Caco-2 (cell line): ENCODE measurements at places on chromosomes 3 and 15.

DNA sequence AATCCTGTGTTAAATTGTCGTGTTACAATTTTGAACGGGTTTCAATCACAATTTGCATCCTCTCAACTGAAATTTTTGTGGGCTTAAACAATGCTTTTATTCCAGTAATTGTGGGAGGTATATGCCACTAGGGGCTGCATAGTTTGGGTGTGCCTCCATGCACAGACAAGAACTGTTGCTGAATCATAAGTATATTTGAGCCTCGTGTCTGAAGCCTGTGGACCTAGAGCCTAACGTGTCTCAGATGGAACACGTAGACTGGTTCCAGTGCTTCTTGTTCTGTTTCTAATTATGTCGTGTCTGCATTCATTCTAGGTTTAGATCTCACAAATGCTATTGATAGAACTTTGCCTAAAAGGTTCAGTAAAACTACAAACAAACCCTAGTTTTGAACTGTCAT, 363.4 kb downstream of the RBMS3 start:
- no peak for DNase-seq

DNA sequence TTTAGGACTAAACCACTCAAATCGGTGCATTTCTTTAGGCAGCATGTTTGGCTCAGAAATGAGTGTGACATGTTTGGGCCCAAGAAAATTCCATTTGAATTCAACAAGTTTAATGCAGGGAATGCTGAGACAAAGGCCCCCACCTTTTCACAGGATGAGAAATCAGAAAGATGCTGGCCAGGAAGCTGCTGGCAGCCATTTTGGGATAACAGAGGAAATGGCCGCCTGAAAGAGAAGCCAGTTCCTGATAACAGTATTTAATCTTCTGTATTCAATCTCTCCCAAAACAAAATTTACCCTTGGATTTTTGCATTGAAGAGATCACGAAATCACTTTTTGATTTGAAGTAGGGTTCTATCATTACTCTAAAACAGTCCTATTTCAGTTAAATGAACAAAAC, 350.9 kb downstream of the SLC9A9 start:
- no peak for DNase-seq

- no peak for DNase-seq
Observed at GRCh38 chr3:190709351-190709773, 153.1 kb downstream of the GMNC start.

GRCh38 chr3:124881976-124882697, 5.0 kb downstream of the ITGB5 start:
- DNase-seq = no peak

GRCh38 chr3:176927280-176927679, 270.0 kb downstream of the TBL1XR1 start:
- DNase-seq = no peak

DNA sequence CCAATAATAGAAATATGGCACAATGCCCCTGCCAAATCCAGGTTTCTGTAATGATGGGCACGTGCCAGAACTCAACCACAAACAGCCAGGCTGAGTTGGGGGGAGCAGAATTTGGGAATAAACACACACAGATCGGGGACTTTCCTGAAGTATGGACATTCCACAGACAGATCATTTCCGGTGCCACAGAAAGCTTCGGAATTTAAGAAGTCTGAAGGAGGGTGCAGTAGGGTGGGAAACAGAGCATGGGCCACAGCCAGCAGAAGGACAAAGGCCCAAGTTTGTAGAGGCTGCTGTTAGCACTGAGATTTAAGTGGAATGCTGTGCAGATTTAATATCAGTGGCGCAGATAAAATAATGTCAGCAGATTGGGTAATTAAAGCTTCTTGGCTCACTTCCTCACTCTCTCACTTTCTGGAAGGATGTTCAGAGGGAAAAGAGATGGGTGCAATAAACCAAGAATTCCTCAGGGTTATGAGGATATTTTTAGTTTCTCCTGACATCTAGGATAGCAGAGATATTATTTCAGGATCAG, 67.4 kb downstream of the MYLK start:
- DNase-seq = no peak

DNA sequence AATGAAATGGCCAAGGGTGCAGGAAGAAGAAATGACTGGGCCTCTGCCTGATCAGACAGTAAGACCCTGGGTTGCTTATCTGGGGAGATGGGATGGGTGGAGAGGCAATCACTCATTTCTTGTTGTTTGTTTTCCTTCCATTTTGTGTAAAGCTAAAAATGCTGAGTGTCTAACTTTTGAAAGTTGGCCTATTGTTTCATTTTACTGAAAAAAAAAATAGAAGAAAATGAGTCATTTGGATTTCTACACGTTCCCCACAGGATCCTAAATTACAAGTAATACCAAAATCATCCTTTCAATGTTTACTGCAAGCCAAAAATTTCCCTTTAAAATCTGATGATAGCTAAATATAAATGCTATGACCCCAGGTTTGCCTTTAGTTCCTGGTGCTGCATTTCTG, 30.6 kb downstream of the PTX3 start:
- no peak for DNase-seq

GRCh38 chr3:157119369-157119951, 40.5 kb downstream of the CCNL1 start:
- DNase-seq = peak; percentile 85

GRCh38 chr15:90790561-90790960, 73.4 kb downstream of the BLM start:
- no peak for DNase-seq

GRCh38 chr3:108001457-108001856, 89.4 kb downstream of the CD47 start:
- no peak for DNase-seq

DNA sequence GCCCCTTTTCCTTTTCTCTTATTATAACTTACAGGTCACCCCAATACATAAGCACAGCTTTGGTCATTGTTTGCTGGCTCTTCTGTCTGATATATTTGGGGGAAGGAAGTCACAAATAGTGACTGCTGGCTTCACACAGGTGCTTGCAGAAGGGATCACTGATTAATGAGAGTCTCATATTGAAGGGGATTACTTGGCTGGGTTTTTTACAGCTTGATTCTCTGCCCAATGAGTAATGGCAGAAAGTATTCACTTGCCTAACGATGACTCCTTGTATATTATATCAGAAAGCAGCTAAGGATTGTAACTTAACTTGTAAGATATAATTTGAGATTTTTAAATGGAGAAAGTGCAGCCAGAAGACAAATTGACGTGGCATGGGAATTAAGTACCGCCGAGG, 119.3 kb upstream of the PFN2 start:
- no peak for DNase-seq

GRCh38 chr3:184415203-184415490, 35.3 kb downstream of the CHRD start:
- DNase-seq = no peak

DNA sequence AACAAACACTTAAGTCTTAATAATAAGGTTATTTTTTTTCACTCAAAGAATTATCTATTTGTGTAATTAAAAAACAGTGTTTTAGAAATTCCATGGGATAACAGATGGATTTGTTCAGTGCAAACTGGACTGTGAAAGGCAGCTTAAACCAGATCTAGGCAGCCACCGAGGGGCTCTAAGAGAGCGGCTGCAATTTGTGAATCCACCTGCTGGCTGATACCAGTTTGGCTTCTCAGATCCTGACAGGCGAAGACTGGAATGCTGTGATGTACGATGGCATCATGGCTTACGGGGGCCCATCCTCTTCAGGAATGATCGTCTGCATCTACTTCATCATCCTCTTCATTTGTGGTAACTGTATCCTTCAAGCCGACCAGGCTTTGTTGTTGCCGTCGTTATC, 119.6 kb downstream of the CHDH start:
- DNase-seq = no peak

DNA sequence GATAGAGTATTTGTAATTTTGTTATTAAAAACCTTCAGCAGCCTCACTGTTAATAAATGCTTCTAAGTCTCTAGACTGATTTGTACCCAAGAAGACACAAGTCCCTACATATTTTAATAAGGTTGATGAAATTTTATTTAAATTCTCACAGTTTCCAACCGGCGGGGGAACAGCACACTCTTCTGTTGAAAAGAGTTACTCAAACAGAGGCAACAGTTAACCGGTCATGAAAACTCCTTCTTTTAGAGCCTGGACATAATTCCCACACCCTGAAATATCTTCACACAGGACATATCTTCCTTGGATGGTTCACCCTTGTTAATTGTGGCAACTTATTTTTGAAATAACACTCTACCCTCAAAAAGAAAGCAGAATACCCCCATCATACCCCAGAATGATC, 278.8 kb downstream of the FOXP1 start:
- no peak for DNase-seq

- no peak for DNase-seq
Observed at GRCh38 chr3:138371070-138371965, 22.9 kb downstream of the MRAS start.

- DNase-seq = no peak
Observed at GRCh38 chr3:198079771-198080520, 119.9 kb downstream of the LMLN start.

- no peak for DNase-seq
Observed at GRCh38 chr3:51522273-51522962, 16.1 kb upstream of the RAD54L2 start.

DNA sequence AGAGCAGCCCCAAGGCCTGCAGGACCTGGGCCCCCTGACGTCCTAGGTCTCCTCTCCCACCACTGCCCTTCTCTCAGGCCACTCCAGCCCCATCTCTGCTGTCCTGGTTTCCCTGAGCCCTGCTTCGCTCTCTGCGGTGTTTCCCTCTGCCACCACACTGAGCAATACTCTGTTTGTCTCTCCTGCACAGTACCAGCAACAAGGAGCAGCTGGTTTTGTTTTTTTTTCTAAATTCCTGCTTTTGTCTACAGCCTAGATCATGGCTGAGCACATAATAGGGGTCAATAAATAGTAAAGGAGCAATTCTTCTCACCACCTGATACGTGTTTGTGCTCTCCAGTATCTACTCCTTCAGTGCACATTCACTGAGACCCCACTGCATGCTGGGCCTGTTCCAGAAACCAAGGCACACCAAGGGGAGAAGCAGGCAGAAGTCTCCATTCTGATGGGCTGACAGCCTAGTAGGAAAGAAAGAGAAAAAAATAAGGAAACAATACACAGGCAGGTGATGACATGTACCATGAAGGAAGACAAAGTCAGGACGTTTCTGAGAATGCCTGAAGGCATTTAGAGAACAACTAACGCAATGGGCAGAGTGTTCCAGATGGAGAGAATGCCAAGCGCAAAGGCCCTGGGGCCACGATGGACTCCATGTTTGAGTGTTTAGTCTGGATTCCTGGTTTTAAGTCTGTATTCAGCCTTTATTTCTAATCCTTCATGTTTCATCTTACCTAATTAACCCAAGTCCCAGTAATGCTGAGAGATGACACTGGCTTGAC, 6.0 kb upstream of the ACAD9 start:
- DNase-seq = no peak

DNA sequence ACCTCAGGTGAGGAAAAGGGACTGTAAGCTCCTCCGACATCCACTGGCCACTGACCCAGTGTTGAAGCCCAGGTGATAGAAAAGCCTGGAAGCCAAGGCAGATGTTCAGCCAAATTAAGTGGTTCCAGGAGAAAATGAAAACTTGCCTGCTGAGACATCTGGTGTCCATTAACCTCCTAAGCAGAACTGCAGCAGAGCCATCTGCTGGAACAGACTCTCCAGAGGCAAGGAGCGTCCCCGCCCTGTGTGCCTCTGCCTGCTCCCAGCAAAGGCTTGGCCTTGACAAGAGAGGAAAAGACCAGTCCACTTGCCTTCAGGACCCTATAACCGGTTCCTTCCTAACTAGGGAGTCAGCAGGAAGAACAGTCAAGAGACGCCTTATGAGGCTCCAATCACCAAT, 48.2 kb downstream of the SRGAP3 start:
- DNase-seq = no peak

DNA sequence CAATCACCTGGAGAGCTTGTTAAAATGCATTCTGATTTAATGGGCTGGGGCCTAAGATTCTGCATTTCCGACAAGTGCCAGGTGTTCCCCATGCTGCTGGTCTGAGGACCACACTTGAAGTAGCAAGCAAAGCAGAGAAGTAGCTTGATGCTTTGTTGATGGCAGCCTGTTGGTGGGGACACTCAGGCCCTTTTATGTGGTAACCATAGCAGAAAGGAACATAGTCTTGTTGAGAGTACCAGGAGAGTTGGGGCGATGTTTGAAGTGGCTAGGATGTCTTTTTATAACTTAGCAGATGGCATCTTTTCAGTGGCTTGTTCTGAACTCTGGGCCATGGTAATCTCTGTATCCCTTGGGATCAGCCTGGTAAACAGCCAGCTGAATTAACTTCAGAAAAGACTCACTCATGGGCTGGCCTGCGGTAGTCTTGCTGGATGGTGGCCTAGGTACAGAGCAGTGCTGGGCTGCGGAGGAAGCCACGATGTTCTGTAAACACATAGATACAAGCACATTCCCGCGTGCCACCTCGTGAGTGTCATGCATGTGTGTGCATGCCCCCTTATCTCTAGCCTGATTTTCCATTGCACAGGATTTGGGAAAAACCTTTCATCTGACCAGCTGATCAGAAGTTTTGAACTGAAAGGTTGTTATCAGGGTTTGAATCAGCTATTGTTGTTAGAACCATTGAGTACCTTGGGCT, 292.4 kb upstream of the LRRFIP2 start:
- peak; percentile 33 for DNase-seq

DNA sequence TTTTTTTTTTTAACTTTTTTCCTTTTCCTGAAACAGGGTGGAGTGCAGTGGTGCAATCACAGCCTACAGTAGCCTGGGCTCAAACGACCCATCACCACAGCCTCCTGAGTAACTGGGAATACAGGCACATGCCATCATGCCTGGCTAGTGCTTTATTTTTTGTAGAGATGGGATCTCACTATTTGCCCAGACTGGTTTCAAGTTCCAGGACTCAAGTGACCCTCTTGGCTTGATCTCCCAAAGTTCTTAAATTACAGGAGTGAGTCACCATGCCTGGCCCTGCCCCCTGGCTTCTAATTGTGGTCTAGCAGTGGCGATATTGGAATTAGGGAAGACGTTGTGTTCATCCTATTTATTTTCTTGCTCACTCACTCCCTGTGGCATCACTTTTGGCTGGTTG, 1138.4 kb downstream of the SI start:
- DNase-seq = peak; percentile 3

DNA sequence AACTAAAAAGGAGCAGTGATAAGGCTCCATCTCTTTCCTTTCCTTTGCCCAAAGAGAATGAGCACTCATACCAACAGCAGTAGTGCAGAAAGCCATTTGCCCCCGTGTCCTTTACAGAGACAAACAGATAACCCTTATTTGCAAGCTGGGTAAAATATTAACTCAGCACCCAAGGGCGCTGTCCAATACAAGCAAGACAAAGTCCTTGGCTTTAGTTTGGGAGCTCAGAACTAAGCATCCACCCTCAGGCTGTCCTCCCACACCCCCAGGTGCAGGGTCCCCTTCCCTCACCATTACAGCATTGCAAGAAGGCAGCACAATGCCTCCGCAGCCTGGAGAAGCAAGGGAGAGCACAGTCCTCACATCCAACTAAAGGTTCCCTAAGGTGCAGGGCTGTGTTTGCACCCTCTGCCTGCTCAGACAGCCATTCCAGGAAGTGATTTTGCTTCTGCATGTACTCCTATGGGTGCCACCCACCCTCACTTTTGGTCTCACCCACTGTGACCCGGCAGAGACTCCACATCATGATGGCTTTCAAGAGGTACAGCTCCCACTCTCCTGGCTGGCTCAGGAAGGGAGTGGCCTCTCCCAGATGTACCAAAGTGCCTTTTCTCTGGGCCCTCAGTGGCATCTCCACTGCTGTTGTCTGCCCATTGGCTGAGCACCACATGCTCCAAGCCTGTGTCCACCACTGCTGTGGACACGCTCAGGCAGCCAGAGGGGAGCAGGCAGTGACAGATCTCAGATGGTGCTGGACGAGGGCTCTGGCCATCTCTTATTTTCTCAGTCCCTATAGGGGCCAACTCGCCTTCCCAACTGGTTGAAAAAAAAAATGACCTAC, 34.1 kb upstream of the HES1 start:
- DNase-seq = peak; percentile 89

GRCh38 chr3:16337856-16338540, 73.0 kb downstream of the OXNAD1 start:
- DNase-seq = no peak
